Fibroblast of the aortic adventitia (primary cell): ENCODE measurements at places on chromosomes 3 and 15.

- peak; percentile 86 for DNase-seq
Observed at GRCh38 chr3:171838218-171838720, 4.9 kb upstream of the TMEM212 start.

GRCh38 chr15:77739591-77740378, 107.1 kb upstream of the LINGO1 start:
- DNase-seq, result no peak

DNA sequence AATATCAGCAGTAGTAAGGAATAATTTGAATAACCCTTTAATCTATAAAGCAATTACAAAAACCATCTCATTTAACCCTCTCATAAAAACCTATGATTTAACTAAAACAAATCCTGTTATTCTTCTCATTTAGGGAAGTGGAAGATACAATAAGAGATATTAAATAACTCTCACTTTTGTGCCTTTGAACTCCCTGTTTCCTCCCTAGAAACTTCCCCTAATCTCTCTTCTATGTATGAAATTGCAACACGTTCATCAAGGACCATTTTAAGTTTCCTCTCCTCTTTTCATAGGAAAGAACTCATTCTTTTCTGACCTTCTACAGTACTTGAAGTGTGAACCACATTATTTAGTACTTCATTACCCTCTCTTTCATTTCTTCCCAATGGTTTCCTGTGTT, 18.8 kb upstream of the FAM81A start:
- no peak for DNase-seq

GRCh38 chr15:100021653-100022052, 288.4 kb upstream of the LYSMD4 start:
- no peak for DNase-seq

- no peak for DNase-seq
Observed at GRCh38 chr3:123295901-123296250, 94.1 kb downstream of the SEC22A start.

GRCh38 chr3:39090922-39091321, 16.5 kb downstream of the GORASP1 start:
- DNase-seq, result peak; percentile 6

DNA sequence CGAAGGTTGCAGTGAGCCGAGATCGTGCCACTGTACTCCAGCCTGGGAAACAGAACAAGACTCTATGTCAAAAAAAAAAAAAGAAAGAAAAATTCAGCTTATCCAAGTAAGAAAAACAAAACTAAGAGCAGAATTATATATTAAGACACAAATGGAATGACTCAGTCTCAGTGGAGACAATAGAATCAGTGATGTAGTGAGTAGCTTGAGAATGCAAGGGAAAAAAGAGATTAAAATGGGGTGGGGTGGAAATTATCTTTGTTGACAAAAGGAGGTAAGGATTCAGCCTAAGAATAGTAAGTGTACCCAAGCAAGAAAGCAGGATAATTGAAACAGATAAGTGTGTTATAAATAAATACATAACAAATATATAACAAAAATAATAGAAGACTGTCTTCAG, 70.7 kb downstream of the BLM start:
- peak; percentile 81 for DNase-seq

GRCh38 chr3:122092460-122093165, 37.5 kb downstream of the CD86 start:
- peak; percentile 21 for DNase-seq

DNA sequence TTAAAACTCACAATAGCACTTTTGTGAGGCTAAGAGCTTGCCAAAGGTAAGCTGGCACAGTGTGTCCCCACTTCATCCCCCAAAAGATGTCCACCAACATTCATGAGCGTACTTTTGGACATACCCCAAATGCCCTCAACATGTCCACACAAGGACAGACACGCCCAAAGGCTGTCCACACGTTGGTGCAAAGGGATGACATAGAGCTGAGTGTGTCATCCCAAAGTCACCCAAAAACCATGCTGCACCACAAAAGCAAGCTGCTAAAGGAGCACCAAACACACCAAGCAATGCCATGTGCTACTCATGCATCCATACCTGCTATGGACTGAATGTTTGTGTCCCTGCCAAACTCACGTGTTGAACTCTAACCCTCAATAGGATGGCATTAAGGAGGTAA, 57.9 kb downstream of the KLF13 start:
- no peak for DNase-seq

DNA sequence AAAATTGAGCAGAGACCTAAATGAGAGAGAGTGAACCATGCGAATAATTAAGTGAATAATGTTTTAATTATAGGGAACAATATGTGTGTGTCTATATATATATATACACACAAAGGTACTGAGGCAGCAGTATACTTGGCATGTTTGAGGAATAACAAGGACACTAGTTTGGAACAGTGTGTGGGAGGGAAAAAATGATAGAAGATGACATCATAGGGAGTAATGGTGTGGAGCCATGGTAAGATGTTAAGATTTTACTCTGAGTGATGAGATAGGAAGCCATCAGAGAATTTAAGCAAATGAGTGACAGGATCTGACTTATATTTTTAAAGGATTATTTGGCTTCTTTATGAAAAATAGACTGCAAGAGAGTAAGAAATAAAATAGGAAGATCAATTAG, 29.1 kb downstream of the DTWD1 start:
- DNase-seq, result no peak

GRCh38 chr3:20022954-20023622, 11.0 kb upstream of the PP2D1 start:
- DNase-seq, result no peak
